ENCODE measurements at places on chromosomes 16 and 17.
A peak's percentile ranks its signal among the peaks of the same experiment; 100 is the strongest.

DNA sequence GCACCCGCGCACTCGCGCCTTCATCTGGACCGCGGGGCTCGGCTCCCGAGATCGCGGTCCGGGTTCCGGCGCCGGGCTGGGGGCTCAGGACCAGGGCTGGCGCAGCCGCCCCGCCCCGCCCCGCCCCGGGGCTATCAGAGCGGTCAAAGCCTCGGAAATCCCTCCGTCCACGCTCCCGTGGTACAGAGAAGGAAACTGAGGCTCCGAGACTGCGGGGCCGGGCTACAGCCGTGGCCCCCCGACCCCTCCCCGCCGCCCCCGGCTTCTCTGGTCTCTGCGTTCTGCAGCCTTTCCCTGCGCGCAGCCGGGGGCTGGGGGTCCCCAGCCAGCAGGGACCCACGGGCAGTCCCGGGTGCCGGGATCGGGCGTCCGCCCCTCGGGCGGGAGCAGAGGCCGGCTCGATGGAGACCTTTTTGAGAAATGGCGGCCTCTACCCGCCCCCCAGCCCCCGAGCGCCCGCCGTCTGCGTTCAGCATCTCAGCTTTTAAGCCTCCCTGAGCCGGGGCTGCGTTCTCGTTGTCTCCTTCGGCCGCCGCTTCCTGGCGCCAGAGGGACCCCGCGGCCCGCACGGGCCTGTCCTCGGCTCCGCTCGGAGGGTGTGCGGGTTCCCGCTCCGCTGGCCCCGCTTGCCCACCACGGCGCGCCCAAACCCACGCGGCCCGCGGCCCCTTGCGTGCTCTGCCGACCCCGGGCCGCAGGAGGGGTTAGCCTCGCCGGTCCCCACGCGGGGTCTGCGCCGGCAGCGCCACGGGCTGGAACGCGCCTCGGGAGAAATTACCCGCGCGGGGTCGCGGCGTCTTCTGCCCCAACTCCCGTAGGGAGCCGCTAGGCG, 1.5 kb upstream of the NPTX1 start:
- peak; percentile 45 for DNase-seq

- DNase-seq, result no peak
Observed at GRCh38 chr16:80105751-80106150, 435.0 kb upstream of the DYNLRB2 start.

- no peak for DNase-seq
Observed at GRCh38 chr16:3019594-3020246, 448 bp upstream of the TNFRSF12A start.

DNA sequence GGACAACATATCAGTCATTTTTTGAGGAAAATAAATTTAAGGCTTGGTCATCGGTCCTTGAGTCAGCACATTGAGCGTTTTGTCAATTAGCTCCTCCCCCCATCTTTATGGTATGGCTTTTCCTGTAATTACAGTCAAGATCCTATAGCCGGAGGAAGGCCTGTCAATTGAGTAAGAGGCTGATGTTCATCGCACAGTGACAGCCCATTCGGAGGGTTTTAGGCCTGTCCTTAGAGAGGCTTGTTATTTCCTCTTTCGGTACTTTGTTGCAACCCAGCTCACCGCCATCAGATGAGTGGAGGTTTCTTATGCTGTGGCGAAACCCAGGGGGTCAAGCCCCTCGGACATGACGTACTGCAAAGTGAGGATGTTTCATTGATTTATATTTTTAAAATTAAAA, 395.2 kb downstream of the WWOX start:
- no peak for DNase-seq

DNA sequence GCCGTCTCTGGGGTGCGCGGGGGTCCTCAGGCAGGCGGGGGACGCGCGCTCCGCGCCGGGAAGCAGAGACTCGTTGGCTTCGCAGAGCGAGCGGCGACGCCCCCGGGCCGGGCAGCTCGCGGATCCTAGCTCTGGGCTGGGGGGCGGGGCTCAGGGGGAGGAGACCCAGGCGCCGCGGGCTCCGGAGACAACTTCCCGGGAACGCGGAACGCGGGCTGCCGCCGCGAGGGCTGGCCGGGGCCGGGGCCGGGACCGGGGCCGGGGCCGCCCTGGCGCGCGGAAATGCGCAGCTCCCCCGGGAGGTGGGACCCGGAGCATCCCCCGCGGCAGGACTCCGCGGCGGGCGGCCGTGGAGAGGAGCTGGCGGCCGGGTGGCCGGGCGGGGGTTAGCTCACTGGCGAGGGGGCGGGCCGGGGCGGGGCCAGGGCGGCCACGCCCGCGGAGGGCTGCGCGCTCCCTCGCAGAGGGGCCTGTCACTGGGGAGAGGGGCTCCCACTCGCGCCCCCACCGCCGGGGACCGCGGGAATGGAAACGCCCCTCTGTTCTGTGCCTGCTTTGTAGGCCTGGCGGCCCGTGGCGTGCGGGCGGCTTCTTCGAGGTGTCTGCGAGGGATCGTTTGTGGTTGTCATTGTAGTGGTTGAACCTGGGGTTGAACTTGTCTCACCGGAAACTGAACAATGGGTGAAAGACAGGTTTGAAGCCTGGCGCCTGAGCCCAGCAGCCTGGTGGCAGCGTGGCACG, at the start of gene GAS7:
GAS7 (minus strand) TSS at position 98 of the 741 bp plus-strand sequence.
- DNase-seq, result no peak

GRCh38 chr17:45974916-45975630, 24.0 kb upstream of the STH start:
- DNase-seq, result no peak

DNA sequence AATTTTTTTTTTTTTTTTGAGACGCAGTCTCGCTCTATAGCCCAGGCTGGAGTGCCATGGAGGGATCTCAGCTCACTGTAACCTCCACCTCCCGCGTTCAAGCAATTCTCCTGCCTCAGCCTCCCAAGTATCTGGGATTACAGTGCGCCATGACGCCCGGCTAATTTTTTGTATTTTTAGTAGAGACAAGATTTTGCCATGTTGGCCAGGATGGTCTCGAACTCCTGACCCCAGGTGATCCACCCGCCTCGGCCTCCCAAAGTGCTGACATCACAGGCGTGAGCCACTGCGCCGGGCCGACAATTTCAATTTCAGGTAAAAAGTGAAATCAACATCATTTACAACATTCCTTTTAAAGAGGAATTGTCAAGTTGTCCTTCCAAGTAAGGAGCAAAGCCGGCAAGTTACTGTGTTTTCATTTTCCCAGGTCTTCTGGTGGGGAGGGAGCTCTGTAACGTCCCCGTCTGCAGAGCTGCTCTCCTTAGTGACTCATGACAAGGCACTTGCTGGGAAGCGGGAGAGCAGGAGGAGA, 873 bp downstream of the NPLOC4 start:
- peak; percentile 63 for DNase-seq

- DNase-seq, result no peak
Observed at GRCh38 chr16:12173121-12173520, 196.6 kb downstream of the SNX29 start.

DNA sequence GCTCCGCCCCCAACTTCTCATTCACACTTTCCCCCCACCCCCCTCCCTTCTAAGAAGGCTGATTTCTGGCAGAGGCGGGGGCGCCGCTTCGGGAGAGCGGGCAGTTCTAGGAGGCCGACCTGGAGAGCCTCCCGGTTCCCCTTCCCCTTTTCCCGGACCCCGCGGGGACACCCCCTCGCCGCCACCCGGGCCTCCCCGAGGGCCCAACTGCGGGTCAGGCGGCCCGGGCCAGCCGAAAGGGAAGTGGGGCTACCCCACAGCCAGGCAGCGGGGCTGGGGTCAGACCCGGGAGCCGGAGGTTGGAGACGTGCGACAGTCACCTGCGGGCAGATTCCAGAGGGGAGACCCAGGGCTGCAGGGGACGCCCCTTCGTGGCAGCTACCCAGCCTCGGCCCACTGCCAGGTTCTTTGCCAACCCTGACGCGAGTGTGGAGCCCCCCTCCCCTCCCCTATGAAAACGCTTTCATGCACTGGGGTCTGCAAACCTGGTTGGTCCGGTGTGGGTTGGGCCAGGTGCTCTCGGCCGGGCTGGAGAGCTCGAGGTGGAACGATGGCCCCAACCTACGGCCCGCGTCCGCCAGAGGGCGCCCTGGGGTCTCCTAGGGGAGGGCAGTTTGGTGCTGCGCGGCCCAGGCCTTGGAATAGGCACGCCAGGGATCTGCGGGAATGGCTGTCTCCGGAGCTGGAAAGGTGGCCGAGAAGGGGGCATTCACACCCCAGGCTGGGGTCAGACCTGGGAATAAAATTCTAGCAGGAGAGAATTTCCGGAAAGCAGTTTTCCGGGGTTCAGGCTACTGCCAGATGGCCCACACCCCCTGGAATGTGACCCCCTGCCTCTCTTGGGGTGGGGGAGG, 721 bp upstream of the SOCS3 start:
- peak; percentile 79 for DNase-seq

DNA sequence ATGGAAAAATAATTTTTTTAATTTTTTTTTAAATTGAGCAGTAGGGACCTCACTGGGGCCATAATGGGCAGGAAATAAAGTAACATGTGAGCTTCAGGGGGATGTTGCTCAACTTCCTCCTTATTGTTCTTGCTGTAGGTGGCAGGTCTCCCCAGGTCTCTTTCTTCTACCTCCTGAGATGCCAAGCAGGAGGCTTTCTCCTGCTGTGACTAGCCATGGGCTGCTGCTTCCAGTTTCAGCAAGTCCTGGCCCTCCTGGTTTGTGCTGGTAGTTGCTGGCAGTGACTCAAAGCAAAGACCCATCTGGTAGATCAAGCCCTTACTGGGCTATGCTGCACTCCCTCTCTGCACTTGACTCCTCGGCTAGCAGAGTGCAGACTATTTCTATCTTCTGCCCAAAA, 2.3 kb downstream of the DPEP2NB start:
- no peak for DNase-seq

DNA sequence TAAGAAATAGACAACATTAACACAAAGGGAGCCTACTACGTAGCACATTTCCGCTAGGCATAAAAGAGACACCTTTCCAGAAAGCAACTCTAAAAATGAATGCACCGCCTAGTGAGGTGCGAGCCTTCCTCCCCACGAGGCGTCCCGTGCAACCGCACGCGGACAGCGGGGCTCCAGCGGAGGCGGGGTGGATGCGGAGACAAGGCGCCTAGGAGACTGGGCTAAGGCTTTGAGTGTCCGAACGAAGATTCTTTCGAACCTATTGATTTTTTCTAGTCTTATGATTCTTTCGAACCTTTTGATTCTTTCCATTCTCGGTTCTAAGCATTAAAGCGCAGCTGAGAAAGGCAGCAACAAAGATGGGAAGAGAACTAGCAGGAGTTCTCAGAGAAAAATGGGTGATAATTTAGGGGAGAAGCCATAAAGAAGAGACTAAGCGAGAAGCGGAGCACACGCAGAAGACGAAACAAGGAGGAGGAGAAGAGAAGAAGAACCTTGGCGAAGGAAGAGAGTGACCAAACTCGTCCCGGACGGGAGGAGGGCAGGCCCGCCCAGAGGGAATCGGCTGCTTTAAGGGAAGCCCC, 394 bp upstream of the CPD start:
- no peak for DNase-seq

DNA sequence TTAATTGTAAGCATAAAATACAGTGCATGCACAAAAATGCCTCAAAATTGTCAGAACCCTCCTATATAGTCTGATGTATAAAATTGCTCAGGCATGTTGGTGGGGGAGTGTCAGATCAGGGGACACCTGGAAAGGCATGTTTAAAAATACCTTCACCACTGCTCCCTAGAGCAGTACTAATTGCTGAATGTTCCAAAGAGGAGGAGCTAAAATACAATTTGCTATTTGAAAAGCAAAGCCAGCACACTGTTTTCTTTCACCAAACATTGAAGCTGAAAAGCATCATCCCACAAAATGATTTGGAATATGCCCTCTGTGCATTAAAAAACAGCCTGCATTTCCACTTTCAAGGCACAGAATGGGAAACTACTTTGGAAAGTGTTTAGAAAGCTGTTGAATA, 2.6 kb downstream of the ADAMTS18 start:
- no peak for DNase-seq

- DNase-seq, result peak; percentile 80
Observed at GRCh38 chr17:42312285-42313130, 24.2 kb downstream of the STAT5A start.
